ENCODE measurements at places on chromosomes 1 and 21. TPM values are rescaled to one million over a fixed set of nuclear protein-coding genes. Genes with fewer than 3 reads are reported as not detected.

RYR2 gene
- total RNA-seq: 0.03 TPM

FAM78B gene
- total RNA-seq: 0.51 TPM

GRCh38 chr1:169106921-169107602 lies 572 bp downstream of the ATP1B1 start:
- DNase-seq: no peak

DNA sequence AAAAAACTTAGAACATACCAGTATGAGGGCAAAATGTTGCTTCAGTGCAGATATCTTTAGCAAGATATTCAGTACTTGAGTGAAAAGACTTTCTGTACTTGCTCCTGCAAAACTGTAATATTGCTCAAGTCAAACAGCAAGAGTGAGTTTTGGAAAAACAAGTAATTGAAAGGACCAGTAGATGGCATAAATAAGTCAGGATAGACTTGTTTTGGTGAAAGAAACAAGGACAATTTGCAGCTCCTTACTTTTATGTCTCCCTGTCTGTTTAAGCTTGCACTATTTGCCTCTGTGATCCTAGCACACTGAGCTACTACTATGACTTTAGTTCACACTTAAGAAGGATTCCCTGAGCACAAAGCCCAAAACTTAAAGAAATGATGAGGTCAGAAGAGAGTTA lies 39.1 kb downstream of the IFI44 start:
- DNase-seq: no peak

DNA sequence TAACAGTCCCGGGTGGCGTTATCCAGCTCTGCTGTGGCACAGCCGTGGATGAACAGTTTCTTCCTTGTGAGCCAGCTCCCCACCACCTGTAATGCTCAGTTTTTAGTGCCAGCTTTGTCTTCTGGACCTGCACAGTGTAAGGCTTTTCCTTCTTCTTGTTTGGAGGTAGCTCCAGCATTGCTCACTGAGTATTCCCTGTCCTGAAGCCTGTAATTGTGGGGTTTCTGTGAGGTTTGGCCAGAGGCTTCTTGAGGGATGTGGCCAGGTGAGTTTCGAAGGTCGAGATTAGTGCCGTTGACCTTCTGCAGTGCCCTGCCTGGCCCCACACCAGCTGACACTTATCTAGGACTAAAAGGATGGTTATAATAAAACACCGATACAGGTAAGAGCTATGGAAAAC lies 75.0 kb downstream of the PBX1 start:
- no peak for DNase-seq

VSIG8 gene
- not detected for total RNA-seq

PROK1 gene
- not detected for total RNA-seq

C1orf87 gene
- total RNA-seq: 0.94 TPM

KIF26B gene
- 8.6 TPM for total RNA-seq

GRCh38 chr1:36128126-36128904 lies 3.3 kb upstream of the COL8A2 start:
- no peak for DNase-seq

Measured in osteocyte (in vitro differentiated cells).